ENCODE measurements at places on chromosomes 2 and 18.
A peak's percentile ranks its signal among the peaks of the same experiment; 100 is the strongest.

GRCh38 chr2:121869873-121870272, 114.4 kb downstream of the TSN start:
- no peak for DNase-seq

DNA sequence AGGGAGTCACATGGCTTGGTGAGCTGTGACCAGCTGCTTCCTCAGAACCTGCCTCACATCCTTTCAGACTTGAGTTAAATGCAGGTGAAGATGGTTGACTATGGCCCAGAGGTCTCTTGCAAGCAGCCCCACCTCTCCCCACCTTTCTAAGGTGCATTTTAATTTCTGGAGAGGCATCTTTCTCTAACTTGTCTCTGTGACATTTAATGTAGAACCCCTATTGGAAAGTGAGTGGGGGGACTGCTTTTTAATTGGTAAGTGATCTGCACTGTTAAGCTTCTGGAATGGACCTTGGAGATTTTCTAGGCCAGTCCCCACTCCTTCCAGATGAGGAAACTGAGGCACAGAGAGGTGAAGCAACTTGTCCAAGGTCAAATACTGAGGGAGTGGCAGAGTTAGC, 37.3 kb upstream of the SKOR2 start:
- no peak for DNase-seq

GRCh38 chr18:49886891-49887764, 73.8 kb upstream of the ACAA2 start:
- no peak for DNase-seq

GRCh38 chr2:157837851-157838441, 38.2 kb downstream of the ACVR1 start:
- no peak for DNase-seq

GRCh38 chr2:8981876-8982275, 21.6 kb downstream of the MBOAT2 start:
- DNase-seq = no peak

GRCh38 chr2:27779417-27780055, 8.0 kb downstream of the MRPL33 start:
- no peak for DNase-seq

GRCh38 chr2:625415-626333, 51.5 kb downstream of the TMEM18 start:
- DNase-seq = no peak

DNA sequence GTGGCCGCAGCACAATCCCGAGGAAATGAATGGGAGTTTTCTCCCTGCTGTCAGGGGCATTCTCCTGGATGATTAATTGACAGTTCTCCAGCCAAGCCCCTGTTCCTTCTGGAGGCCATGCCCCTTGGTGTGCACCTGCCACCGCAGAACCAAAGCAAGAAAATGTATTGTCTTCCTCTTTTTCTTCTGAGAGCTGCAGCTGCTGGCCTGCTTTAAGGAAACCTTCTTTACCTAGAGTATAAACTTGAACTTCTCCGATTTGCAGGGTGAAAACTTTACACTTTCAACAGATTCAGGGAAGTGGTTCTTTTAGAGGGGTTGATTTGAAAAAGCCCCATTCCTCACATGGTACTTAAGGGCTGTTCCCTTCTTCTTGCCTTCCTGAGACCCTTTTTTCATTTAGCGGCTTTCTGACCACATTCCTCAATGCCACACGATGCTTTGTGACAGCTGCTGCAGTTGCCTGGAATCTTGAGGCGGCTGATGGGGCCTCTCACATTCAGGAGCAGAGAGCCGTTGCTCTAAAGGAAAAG, 402.8 kb downstream of the TXNL1 start:
- no peak for DNase-seq

- DNase-seq = no peak
Measured at GRCh38 chr18:59200787-59201186, 19.2 kb upstream of the GRP start.

GRCh38 chr2:187470698-187471097, 22.6 kb upstream of the CALCRL start:
- no peak for DNase-seq

GRCh38 chr2:234187646-234188174, 137.2 kb downstream of the SPP2 start:
- no peak for DNase-seq

GRCh38 chr18:44039826-44040225, 640.9 kb upstream of the SETBP1 start:
- no peak for DNase-seq

GRCh38 chr2:102618452-102619413, 620 bp upstream of the SLC9A2 start:
- DNase-seq = no peak

- DNase-seq = no peak
Measured at GRCh38 chr2:8026381-8026780, 655.5 kb upstream of the ID2 start.

GRCh38 chr2:213145715-213146242, 5.6 kb downstream of the IKZF2 start:
- no peak for DNase-seq

DNA sequence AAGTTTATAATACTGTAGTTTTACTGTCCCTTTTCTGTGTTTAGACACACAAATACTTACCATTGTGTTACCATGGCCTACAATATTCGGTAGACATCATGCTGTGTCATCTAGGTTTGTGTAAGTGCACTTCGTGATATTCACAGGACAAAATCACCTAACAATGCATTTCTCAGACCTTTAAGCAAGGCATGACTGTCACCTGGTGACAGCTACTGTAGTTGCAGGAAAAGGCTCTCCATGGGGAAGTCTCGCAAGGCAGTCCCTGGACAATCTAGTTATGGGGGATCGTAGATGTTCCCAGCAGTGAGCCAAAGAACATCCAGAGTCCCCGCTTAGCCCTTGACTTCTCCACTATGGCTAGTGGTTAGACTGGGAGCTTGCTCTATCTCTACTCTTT, 73.1 kb downstream of the EIF2AK3 start:
- no peak for DNase-seq

GRCh38 chr18:13481820-13482617, 244.3 kb downstream of the FAM210A start:
- no peak for DNase-seq

DNA sequence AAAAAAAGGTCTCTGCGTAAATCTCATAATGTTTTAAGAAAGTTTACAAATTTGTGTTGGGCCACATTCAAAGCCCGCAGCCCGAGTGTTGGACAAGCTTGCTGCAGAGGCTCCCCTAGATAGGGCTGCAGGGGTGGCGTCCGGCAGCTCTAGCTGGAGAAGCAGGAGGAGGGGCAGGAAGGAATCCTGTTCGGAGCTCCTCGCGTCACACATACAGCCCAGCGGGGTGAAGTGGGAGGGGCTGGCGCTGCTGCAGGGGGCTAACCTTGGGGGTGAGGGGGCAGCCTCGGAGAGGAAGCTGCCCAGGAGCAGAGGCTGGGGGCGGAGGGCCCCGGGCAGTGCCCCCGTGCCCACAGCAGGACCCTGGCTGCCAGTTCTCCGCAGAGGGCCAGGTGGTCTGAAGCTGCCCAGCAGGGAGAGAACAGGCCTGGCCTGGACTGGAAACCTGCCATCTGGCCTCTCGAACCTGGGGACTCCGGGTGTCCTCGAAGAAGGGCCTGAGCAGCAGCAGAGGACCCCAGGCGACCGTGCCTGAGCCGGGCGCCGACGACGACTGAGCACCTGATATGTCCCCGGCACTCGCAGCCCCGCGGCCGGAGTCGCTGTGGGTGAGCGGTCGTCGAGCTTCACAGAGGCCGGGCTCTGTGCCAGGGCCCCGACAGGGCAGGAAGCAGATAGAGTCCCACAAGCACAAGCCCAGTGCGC, 2.6 kb upstream of the GPR35 start:
- DNase-seq = peak; percentile 53

DNA sequence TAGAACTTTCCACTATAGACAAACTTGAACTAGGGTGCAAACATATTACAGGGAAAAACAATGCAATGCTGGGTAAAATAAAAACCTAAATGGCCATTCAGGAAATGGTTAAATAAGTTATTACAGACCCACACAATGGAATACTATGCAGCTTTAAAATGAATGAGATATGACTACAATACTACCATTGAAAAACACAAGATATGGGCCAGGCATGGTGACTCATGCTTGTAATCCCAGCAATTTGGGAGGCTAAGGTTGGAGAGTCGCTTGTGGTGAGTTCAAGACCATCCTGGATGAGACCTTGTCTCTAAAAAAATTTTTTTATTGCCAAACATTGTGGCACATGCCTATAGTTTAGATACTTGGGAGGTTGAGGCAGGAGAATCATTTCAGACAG, 6.8 kb downstream of the PECR start:
- no peak for DNase-seq

GRCh38 chr2:124296470-124296869, 271.4 kb downstream of the CNTNAP5 start:
- DNase-seq = no peak

- no peak for DNase-seq
Measured at GRCh38 chr2:72781480-72781879, 44.4 kb downstream of the EXOC6B start.

DNA sequence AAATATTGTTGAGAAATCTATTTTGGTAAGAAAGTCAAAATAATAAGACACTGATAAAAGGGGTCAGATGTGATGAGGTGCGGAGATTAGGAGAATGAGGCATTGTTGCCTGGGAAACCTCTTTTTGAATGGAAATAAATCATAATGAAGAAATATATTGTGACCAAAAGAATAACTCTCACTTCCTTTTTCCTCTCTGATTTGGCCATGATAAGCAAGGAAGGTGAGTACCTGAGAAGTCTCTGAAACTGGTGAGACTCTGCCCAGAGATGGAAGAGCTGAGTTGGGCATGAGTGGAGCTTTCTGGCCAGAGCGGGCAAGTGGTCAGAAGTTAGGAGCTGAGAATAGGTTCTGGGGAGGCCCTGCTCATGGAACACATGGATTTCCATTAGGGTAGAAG, 11.8 kb downstream of the LAMA3 start:
- DNase-seq = no peak

- DNase-seq = no peak
Measured at GRCh38 chr18:6741232-6741663, 11.7 kb downstream of the ARHGAP28 start.

DNA sequence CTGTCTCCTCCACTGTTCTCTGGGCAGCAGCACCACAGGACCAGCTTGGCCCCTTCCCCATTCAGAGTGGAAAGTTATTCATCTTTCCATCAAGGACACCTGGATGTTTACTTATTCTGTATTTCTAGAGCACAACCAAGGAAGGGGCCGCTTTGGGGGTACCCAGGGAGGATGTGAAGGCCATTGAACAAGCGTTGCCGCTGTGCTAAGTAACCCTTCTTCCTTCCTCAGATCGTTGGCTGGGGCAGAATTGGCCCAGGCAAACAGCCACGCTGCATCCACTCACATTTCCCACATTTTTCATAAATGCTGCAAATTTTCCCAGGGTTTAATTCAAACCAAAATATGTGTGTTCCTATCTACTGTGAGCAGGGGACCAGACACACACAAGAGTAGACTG, 76.2 kb upstream of the NPAS2 start:
- no peak for DNase-seq

DNA sequence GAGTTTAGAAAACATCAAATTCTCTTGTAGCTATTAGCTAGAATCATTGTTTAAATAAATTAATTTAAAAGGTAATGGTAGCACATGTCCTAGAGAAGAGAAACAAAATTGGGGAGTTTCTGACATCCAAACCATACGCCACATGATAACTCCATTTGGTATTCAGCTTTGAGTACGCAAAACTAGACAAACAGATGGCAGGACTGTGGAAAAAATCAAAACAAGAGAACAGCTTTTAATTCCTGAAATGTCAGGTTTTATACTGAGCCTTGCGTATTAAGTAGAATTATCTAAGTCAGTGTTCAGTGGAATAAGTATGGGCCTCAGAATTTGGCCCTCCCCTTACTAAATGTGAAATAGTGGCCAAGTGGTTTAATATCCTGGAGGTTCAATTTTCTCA, 82.4 kb upstream of the PDE1A start:
- DNase-seq = no peak

- DNase-seq = no peak
Measured at GRCh38 chr2:213455316-213456008, 171.2 kb downstream of the SPAG16 start.

DNA sequence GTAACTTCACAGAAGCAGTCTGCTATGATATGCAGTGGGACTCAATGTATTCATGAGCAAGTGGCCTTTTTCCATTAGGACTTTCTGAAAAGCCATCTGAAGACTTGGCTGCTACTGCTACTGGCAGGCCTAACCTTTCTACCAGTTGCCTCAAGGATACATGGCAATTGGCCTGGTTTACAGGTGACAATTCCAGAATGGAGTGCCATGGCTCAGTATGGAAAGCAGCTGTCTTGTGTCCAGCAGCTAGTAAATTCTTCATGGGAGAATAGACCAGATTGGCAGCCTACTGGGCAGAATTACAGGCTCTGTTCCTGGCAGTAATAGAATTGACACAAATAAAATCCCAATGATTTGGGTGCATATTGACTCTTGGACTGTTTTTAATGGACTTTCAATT, 12.6 kb upstream of the TMX3 start:
- DNase-seq = no peak

DNA sequence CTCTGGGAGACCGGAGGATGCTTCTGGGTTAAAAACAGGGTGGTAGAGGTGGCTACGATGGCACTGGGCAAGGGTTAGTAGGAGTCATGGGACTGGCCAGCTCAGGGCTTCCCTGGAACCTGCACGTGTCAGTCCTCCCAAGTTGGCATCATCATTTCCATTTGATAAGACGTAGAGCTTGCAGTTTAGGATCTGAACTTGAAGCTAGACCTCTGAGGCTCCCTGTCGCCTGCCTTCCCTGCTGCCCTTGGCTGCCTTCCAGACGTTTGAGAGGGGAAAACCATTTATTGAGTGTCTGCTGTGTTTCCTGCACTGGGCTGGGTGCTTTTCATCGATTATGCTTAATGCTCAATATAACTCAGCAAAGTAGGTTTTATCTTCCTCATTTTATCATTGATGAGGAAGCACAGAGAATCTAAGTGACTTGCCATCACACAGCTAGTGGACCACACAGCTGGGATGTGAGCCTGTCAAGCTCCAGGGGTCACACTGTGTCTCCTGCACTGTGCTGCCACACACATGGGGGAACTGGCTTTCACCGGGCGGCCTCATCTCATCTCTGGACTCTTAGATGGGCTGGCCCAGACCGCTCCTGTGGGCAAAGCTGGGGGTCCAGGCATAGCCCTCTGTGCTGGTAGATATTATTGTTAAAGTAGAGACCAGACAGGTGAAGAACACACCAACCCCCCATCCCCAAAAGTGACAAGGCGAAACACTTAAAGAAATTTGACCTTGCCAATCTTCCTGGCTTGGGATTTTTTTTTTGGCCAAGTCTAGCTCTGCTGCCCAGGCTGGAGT, 7.8 kb downstream of the NT5DC4 start:
- DNase-seq = no peak

GRCh38 chr2:232028071-232028470, 66.6 kb downstream of the DIS3L2 start:
- no peak for DNase-seq

All from activated T-helper 1 cell treated with Interleukin-2 at 50 U/mL for 16 hours (primary cell).